ENCODE measurements at places on chromosomes 7 and 10. TPM values are rescaled to one million over a fixed set of nuclear protein-coding genes. Genes with fewer than 3 reads are reported as not detected.
A peak's percentile ranks its signal among the peaks of the same experiment; 100 is the strongest.

SCART1 gene
- 1.0 TPM for total RNA-seq

FBXL13 gene
- 19.4 TPM for total RNA-seq

TUBAL3 gene
- total RNA-seq = 0.52 TPM

LBX1 gene
- total RNA-seq = not detected

C10orf95 gene
- total RNA-seq = 1.4 TPM

CPSF4 gene
- 81.5 TPM for total RNA-seq

FGL2 gene
- not detected for total RNA-seq

DNA sequence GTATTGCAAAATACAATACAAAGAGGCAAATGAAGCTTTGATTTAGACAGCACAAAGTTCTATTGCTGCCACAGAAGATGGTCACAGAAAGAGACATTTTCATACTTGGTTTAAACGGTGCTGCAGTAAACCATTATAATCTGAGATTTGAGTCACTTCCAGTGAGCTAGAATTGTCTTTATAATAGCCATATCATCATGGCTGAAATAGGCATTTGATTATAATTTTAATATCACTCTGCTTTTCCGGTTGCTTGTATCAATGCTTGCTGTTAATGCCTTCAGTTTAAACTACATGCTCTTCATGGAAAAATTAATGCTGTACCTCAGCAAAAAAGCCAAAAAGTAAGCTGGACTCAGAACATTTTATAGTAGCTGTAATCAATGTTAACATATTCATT lies 48.5 kb downstream of the CPEB3 start:
- peak overlapping the region; percentile 66 for H3K27ac ChIP-seq
- peak overlapping the region; percentile 51 for H3K4me3 ChIP-seq
- H3K36me3 ChIP-seq = no peaks in the 10 kb centered on the region
- peaks cover 56% of the 10 kb centered on the region for H3K4me1 ChIP-seq

- no peaks in the 10 kb centered on the region for H3K27me3 ChIP-seq
- H3K36me3 ChIP-seq = no peaks in the 10 kb centered on the region
- H3K27ac ChIP-seq = no peak overlapping the region
- H3K4me1 ChIP-seq = no peaks in the 10 kb centered on the region
Observed at GRCh38 chr10:36341471-36341870, 699.4 kb upstream of the FZD8 start.

DNA sequence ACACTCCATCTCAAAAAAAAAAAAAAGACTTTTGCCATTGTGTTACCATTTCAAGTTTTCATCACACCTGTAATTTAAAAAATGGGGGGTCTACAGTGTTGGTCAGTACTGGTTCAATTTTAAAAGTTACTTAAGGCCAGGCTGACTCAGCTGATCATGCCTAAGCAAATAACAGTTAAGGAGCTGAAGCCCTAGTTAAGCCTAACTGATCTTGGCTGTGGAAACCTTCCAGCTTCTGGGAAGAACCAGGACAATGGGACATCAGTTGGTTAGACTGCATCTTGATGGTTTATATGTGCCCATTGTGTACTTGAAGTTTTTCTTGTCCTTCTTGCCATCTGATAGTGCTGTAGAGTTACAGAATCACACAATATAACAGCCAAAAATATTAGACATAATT lies 26.7 kb downstream of the VCL start:
- peaks cover 10% of the 10 kb centered on the region for H3K36me3 ChIP-seq
- peaks cover 38% of the 10 kb centered on the region for H3K4me1 ChIP-seq
- H3K27me3 ChIP-seq = no peaks in the 10 kb centered on the region
- no peak overlapping the region for H3K27ac ChIP-seq
- H3K4me3 ChIP-seq = no peak overlapping the region

DNA sequence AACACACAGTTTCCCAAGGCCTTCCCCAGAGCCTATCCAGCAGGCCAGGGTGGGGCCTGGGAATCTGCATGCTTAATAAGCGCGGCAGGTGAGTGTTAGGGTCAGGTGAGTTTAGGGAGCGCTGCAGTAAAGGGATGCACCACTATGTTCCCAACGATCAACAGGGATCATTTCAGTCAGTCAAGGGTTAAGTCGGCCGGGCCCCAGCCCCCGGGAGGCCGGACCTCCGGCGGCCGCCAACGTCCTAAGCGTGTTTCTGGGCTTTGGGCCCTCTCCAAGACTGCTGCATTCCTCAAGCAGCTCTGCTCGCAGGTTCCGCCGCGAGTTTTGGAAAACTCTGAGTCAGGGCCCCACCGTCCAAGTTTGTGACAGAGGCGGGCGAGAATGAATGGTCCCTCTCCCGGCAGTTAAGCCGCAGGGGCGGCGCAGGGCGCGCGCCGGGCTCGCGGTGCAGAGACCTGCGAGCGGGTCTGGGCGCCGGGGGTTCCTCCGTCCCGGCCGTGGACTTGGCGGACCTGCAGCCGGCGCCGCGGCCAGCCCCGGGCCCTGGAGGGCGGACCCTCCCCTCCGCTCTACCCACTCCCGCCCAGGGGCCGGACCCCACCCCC lies 81.6 kb downstream of the ARHGAP22 start:
- H3K36me3 ChIP-seq = no peaks in the 10 kb centered on the region
- H3K4me3 ChIP-seq = peak overlapping the region; percentile 60
- H3K4me1 ChIP-seq = 0 out of 2 replicates have a peak, but pooled peaks cover 3% of the 10 kb centered on the region
- H3K27ac ChIP-seq = no peak overlapping the region
- H3K27me3 ChIP-seq = peaks cover 33% of the 10 kb centered on the region

DNA sequence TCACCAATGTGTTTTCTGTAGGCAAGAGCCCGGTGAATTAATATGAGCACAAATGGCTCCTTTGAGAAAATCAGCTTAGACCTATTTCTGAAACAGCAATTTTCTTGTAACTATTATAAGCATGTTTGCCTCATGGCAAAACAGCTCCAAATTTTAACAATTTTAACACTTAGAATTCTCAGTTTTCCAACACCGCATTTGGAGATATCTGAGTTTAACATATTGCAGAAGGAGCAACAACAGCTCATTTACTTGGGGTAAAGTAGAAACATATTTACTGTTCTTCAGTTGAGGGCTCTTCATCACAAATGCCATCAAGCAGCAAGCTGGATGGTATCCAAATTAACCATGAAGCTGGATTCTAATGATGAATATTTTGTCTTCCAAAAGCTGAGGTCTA lies 134.0 kb upstream of the SLC26A5 start:
- no peaks in the 10 kb centered on the region for H3K27me3 ChIP-seq
- H3K4me3 ChIP-seq = no peak overlapping the region
- H3K4me1 ChIP-seq = no peaks in the 10 kb centered on the region
- H3K27ac ChIP-seq = no peak overlapping the region
- no peak for DNase-seq

DNA sequence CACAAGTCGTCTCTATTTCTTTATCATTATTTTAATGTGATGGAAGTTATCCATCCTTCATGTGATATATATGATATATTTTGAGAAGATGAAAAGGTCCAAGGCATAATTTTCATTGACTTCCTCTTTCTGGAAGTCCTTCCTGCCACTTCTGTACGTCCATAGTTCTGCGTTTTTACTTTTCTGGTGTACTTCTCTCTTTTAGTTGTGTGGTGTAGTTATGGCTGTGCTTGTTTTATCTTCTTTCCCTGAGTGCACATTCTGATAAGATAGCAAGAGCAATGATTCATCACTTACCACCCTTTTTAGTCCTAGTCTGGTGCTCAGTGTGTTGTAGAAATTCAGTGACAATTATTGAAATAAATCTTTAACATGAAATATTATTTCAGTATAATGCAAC lies 231.3 kb upstream of the FERD3L start:
- no peaks in the 10 kb centered on the region for H3K27me3 ChIP-seq
- no peaks in the 10 kb centered on the region for H3K36me3 ChIP-seq
- H3K4me3 ChIP-seq = no peak overlapping the region
- H3K27ac ChIP-seq = no peak overlapping the region

DNA sequence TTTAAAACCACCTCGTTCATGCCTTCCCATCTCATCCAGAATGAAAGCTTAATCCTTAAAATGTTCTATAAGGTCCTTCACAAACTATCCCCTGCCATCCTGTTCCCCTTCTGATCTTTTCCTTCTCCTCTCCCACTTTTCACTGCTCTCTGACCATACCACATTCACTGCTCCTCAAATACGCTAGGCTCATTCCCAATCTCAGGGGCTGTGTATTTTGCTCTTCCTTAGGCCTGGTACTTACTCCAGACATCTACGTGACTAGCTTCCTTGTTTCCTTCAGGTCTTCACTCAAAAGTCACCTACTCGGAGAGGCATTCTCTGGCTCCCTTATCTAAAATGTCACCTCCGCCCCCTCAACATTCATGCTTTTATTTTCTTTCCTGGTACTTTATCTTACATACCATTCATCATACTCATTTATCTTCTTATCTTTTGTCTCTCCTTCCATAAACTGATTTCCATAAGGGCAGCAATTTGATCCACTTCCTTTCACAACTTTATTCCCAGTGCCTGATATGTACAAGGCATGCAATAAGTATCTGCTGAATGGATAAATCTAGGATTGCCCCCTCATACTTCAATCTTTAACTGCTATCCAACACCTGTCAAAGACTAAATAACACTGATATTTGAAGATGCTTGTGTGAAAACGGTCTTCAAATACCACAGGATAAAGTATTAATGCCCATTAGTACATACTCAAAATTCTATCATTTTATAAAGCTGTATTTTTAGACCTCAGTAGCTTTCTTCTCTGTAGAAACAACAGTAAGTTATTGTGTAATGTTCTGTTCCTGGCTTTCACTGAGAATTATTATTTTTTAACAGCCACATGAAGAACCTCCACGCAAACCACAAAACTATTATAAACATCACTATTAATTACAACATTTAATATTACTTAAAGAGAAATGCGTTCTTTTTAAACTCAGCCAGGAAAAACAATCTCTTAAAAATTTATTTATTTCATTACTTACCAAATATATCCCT lies 27.0 kb downstream of the JMJD1C start:
- no peaks in the 10 kb centered on the region for H3K27me3 ChIP-seq
- H3K4me1 ChIP-seq = peaks cover 23% of the 10 kb centered on the region
- no peaks in the 10 kb centered on the region for H3K36me3 ChIP-seq
- peak; percentile 36 for DNase-seq

- no peak for DNase-seq
- H3K36me3 ChIP-seq = no peaks in the 10 kb centered on the region
- no peaks in the 10 kb centered on the region for H3K27me3 ChIP-seq
- H3K27ac ChIP-seq = no peak overlapping the region
Observed at GRCh38 chr7:156875766-156876165, 17.2 kb downstream of the LMBR1 start.

- H3K27ac ChIP-seq = no peak overlapping the region
- no peaks in the 10 kb centered on the region for H3K27me3 ChIP-seq
- no peaks in the 10 kb centered on the region for H3K36me3 ChIP-seq
- H3K4me3 ChIP-seq = no peak overlapping the region
- no peaks in the 10 kb centered on the region for H3K4me1 ChIP-seq
Observed at GRCh38 chr10:62185919-62186692, 82.5 kb downstream of the RTKN2 start.

DNA sequence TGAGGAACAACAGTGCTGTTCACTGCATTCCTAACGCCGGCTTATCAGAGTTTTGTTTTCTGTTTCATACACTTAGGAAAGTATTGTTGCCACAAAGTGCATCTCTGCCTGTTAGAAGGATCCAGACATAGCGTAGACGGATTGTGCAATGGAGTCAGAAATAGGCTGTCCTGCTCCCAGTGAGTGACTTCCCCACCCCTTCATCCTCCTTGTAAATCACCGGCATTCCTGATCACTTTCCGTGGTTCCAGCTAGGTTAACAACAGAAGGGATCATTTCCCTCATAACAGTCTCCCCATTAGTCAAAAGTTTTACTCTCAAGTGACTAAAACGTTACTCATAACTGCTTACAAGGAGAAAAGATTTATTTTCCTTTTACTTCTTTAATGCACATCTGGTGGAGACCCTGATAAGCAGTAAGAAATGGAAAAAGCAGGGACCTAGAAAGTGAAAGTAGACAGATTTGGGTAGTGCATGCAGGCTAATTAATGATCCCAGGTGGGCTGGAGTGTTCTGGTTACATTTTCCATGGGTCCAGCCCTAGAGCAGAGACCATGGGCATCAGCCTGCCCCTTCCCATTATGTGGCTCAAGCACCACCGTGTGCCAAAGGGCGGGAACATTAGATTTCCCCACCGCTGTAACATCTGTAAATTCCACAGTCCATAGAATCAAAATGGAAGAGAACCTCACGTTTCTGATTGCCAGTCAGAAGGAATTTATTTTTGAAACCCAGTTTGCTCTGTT lies 395.1 kb upstream of the GALNT17 start:
- no peak overlapping the region for H3K4me3 ChIP-seq
- no peaks in the 10 kb centered on the region for H3K4me1 ChIP-seq
- peaks cover 51% of the 10 kb centered on the region for H3K27me3 ChIP-seq
- no peak for DNase-seq
- no peaks in the 10 kb centered on the region for H3K36me3 ChIP-seq

DNA sequence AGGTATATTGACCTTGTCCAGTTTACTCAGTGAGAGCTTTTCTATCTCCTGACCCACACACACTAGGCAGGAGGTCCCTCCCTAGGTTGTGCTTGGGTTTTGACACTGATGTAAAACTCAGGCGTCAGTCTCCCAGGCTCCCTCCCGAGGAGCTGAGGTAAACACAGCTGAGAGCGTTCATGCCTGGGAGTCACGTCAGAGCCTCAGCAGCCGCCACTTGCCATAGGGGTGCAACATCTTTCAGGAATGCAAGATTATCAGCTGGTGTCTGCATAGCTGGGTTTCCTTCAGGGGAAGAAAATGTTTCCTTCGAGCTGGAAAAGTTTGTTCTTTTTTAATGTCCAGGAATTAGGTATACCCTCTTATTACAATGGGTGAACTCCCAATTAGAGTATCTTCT lies 70.6 kb downstream of the FGFR2 start:
- DNase-seq = no peak
- peaks cover 91% of the 10 kb centered on the region for H3K27me3 ChIP-seq
- no peak overlapping the region for H3K4me3 ChIP-seq
- H3K36me3 ChIP-seq = no peaks in the 10 kb centered on the region
- no peaks in the 10 kb centered on the region for H3K4me1 ChIP-seq

GRCh38 chr7:48452218-48452617 lies 281.0 kb downstream of the ABCA13 start:
- peaks cover 35% of the 10 kb centered on the region for H3K27me3 ChIP-seq
- no peak overlapping the region for H3K4me3 ChIP-seq
- H3K36me3 ChIP-seq = no peaks in the 10 kb centered on the region
- DNase-seq = no peak

GRCh38 chr10:80730522-80730921 lies 192.8 kb downstream of the SH2D4B start:
- H3K4me1 ChIP-seq = no peaks in the 10 kb centered on the region
- H3K27me3 ChIP-seq = peaks cover 34% of the 10 kb centered on the region
- no peak overlapping the region for H3K4me3 ChIP-seq
- H3K36me3 ChIP-seq = no peaks in the 10 kb centered on the region
- DNase-seq = no peak

DNA sequence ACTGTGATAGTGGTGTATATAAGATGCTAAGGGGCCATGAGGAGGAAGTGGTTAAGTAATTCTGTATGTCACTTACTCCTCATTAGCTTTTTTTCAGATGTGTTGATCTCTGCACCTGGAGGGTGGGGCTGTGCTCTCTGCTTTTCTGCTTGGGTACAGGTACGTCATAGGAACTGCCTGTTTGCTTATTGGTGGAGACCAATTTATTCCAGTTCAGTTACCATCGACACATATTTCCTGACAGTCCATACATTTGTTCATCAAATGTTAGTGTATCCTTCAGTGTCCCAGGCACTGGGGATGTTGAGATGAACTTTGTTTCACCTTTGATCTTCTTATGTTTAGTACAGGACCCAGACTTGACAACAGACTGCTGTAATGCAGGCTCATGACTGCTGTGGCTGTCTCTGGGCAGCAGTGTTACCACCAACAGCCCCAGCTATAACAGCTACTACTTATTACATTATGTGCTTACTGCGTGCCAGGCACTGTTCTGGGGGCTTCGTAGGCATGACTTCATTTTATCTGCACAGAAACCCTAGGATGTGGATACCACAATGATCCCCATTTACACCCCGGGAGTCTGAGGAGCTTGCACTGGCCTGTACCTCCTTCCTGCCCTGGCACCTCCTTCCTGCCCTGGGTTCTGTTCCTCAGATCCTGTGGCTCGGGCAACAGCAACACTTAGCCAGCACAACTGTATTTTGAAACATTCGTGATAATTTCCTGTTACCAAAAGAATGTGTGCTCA lies 87.4 kb downstream of the BUB3 start:
- no peaks in the 10 kb centered on the region for H3K4me1 ChIP-seq
- H3K4me3 ChIP-seq = no peak overlapping the region

Measured in PC-9 (cell line).